Stimulated activated CD8-positive, alpha-beta memory T cell treated with anti-CD3 and anti-CD28 coated beads, Interleukin-4, amount 100 ng/mL, for 4 hours (primary cell): ENCODE measurements at places on chromosomes 5 and 9.
A peak's percentile ranks its signal among the peaks of the same experiment; 100 is the strongest.

- DNase-seq, result no peak
Observed at GRCh38 chr9:71896761-71897160, 14.2 kb downstream of the ABHD17B start.

- peak; percentile 52 for DNase-seq
Observed at GRCh38 chr5:175652741-175653663, 4.9 kb upstream of the HRH2 start.

DNA sequence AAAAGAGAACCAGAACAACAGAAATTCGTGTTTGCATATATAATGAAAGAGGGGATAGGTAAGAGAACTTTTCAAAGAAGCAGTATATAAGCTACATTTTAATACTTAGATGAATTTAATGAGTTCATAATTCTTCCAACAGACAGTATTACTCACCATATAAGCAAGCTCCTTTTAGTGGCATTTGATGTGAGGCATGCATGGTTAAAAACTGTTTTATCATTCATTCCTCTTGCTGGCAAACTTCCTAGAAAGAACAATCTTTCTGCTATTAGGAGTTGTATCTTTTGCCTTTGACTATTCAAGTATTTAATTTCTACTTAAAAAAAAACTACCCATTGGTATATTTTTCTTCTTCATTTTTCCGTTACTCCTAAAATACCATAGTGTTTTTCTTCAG, 65.7 kb upstream of the EIF4EBP3 start:
- no peak for DNase-seq

DNA sequence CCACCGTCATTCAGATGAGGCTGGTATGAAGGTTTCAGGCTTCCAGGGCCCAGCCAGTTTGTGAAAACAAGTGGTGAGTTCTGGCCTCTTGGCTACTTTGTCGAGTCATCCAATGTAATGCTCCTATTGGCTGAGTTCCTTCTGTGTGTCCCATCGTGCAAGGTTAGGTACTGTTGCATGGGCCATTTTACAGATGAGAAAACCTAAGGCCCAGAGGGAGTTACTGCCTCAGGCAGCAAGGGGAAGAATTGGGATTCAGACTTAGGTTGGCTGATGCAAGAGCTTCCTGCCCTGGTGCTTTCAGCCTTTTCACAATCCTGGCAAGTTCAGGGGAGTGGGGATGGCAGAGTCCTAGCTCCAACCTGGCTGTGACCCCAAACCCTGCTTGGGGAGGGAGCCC, 17.4 kb upstream of the PITX1 start:
- no peak for DNase-seq

- DNase-seq, result no peak
Observed at GRCh38 chr5:71996789-71997188, 110.5 kb upstream of the MAP1B start.
